ENCODE measurements at places on chromosomes 11 and 22.

- no peak for DNase-seq
Measured at GRCh38 chr11:124938970-124939369, 3.1 kb upstream of the HEPACAM start.

GRCh38 chr11:44681698-44682097 is 45.1 kb upstream of the TSPAN18 start:
- DNase-seq, result no peak

GRCh38 chr22:50184902-50185374 is 775 bp upstream of the TRABD start:
- no peak for DNase-seq

- no peak for DNase-seq
Measured at GRCh38 chr11:45871638-45872037, 13.8 kb upstream of the MAPK8IP1 start.

DNA sequence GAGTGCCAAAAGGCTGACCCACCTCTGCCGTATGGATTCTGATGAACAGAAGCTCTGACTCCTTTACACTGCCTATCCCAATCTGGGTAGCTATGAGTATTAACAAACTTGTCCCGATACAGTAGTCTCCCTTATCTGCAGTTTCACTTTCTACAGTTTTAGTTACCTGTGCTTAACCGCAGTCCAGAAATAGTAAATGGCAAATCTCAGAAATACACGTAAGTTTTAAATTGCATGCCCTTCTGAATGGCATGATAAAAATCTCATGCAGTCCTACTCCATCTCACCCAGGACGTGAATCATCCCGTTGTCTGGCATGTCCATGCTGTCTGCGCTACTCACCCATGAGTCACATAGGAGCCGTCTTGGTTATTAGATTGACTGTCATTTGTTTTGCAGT is 68.8 kb downstream of the SNX19 start:
- DNase-seq, result no peak

DNA sequence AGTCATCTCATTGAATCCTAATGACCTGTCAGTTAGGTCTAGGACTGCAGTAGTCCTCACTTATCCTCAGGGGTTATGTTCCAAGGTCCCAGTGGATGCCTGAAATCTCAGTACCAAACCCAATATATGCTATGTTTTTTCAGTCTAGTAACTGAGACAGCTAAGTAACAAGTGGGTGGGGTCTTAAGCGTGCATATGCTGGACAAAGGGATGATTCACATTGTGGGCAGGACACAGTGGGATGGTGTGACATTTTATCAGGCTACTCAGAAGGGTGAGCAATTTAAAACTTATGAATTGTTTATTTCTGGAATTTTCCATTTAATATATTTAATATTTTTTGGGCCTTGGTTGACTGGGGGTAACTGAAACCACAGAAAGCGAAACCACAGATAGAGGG is 29.0 kb downstream of the DDX10 start:
- DNase-seq, result no peak

GRCh38 chr11:79439410-79439885 is 1.4 kb downstream of the TENM4 start:
- no peak for DNase-seq

DNA sequence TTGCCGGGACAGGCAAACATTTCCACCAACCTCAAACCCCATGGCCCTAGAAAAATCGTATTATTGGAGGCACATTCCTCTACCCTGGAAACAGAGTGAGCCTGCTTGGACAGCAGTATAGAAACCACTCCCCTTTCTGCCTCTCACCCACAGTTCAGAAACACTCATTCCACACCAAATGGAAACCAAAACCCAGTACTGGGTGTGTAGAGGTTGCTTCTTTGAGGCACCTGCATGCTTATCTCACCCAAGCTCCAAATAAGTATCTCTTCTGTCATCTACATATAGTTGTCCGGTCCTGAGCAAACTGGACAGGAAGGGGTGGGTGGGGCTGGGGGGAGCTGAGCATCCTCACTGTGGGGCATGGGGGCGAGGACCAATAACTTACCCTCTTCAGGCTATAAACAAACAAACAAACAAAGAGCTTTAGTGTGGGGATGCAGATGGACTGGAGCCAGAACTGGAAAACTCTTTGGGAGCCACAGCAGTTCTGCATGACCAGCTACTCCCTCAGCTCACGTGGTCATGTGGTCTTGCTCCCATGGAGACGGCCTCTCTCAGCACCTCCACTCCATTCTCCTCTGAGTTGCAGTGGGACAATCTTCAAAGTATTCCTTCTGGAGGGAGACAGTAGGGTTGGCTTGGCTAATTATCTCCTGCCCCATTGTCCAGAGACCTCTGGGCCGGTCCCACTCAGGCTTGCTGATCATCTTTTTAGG is 1.0 kb upstream of the PLAAT2 start:
- no peak for DNase-seq

DNA sequence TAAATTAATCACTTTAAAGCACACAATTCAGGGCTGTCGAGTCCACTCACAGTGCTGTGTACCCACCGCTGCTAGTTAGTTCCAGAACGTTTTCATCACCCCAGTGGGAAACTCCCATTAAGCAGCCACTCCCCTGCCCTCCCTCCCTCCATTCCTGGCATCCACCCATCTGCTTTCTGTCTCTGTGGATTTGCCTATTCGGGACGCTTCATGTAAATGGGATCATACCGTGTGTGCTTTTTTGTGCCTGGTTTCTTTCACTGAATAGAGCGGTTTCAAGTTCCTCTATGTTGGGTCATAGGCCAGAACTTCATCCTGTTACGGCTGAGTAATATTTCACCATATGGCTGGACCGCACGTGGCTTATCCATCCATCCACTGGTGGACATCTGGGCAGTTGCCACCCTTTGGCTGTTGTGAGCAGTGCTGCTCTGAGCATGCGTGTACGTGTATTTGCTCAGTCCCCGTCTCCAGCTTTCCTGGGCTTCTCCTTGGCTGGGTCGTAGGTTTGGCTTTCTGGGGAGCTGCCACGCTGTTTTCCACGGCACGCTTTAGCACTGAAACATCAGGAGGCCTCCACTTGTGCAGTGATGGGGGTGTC is 30.1 kb downstream of the ARHGAP8 start:
- DNase-seq, result no peak

DNA sequence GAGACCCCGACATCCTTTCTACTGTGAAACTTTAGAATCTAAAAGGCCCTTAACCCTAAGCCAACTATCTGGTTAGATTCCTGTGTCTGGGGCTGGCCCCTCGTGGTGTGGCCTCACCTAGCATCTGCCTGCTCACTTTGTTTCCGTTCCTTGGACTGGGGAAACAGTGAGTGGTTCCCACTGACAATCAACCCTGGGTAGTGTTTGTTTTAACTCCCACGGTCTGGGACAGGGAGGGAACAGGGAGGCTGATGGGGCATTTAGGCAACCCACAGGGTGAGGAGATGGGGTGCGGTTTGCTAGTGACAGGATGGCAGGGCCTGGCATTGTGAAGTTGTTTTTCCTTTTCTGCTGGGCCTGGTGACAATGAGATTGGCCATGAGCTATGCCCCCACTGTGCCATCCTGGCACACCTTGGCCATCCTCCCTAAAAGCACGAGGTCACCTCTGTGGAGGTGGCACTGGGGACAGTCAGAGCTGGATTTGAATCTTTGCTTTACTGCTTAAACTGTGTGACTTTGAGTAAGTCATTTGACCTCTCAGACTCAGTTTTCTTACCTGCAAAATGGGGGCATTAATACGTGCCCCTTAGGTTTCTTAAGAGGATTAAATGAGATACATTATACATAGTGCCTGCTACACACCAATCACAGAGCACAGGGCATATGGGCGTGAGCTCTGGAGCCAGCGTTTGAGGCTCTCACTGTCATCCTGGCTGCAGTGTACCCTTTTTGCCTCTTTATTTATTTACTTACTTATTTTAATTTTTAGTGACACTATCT is 31.4 kb downstream of the CHRDL2 start:
- no peak for DNase-seq
